ENCODE measurements at places on chromosomes 11 and 22.

- no peak for DNase-seq
These were observed 113.3 kb upstream of the SLC22A12 start for GRCh38 chr11:64477675-64478074.

GRCh38 chr11:104823657-104824056 lies 74.6 kb downstream of the CASP12 start:
- DNase-seq, result peak; percentile 6

- DNase-seq, result no peak
These were observed 26.0 kb downstream of the CLDN25 start for GRCh38 chr11:113805640-113806039.

- DNase-seq, result no peak
These were observed 627.5 kb downstream of the BUD13 start for GRCh38 chr11:116145187-116145865.

GRCh38 chr11:93727985-93728791 lies 13.1 kb downstream of the TAF1D start:
- DNase-seq, result no peak

Data from hippocampal formation (tissue), 2 donors.